ENCODE measurements at places on chromosomes 7 and 10.

- no peak for DNase-seq
Observed at GRCh38 chr7:144812379-144813283, 23.2 kb downstream of the TPK1 start.

- DNase-seq, result no peak
Observed at GRCh38 chr10:4474829-4475228, 351.2 kb upstream of the AKR1E2 start.

GRCh38 chr10:26437637-26438461 is at the start of gene APBB1IP:
Gene APBB1IP, plus strand, starts transcription at chr10:26438341. Its CDS starts 53,986 bp downstream, at chr10:26492327.
- no peak for DNase-seq

GRCh38 chr10:1847361-1847760 is 110.0 kb upstream of the ADARB2 start:
- no peak for DNase-seq

DNA sequence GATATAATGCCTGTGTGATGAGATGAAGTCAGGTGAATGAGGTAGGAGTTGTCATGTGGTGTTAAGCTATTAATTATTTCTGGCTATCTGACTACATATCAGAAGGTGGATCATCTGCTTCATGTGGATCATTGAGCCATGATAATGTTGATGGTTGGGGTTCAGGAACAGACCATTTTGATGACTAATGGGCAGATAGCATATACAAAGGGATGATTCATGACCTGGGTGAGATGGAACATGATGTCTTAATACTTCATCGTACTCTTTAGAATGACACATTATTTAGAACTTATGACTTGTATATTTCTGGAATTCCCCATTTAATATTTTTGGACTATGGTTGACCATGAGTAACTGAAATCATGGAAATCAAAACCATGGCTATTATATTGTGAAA is 155.1 kb downstream of the OR13A1 start:
- no peak for DNase-seq

DNA sequence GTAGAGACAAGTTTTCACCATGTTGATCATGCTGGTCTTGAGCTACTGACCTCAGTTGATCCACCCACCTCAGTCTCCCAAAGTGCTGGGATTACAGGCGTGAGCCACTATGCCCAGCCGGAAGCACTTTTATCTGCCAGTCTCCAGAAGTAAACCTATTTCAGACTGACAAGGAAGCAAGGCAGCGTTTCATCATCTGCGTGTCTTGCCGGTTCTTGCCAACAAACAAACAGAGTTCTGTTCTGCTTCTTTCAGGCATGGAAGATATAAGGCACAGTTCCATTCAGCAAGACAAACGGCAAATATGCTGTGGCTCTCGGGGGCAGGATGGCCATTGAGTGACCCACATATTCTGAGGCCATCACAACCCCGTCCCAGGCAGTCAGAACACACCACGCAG is 15.5 kb upstream of the LARP4B start:
- no peak for DNase-seq

- DNase-seq, result peak; percentile 82
Observed at GRCh38 chr10:103542764-103543616, 49.5 kb downstream of the NEURL1 start.

DNA sequence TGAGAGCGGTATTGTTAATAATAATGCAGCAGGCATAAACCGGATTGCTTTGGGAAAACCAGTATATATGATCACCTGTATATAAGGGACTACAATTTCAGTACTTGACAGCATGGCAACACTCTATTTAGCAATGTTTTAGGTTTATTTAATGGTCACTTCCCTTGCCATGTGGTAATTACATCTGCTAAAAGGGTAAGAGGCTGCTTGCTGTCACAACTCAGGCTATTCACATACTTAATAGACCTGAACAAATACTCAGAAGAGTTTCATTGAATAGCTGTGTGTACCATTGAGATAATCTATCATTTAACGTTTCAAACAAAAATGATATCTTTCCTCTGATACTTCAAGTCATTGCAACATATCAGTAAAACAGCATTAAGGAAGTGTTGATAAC is 90.1 kb downstream of the PCDH15 start:
- DNase-seq, result no peak

DNA sequence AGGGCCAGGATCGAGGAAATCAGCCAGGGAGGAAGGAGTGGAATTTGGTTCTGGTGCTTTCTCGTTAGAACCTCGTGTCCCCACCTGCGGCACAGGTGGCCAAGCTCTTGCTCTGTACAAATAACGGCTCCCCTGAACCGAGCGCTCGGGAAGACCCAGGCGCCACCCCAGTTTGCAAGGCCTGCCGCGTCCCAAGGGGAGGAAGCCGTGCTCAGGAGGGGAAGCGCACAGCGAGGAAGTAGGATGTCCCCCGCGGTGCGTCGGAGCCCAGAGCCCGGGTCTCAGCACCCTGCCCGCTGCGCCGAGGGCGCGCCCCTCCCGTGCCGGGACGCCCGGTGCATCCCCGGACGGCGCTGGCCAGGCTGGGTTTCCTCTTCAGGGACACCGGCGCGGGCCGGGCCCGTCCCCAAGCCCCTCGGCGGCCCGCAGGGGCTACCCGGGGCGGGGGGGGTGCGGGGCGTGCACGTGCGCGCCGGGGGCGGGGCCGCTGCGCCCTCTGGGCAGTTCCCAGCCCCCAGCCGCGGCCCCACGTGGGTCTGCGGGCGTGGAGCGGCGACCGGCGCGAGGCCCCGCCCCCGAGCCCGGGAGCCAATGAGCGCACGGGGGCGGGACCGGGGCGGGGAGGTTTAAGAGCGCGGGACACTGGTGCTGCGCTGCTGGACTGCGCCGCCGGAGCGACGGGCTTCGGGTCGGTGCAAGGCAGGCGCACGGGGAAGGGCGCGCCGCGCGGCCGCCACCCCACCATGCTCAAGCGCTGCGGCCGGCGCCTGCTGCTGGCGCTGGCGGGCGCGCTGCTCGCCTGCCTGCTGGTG is at the start of gene LFNG:
LFNG (plus strand) TSS at position 656 of the 812 bp plus-strand sequence; CDS start at position 744, 88 bp downstream.
- DNase-seq, result peak; percentile 91

GRCh38 chr7:37390114-37390513 is 58.5 kb downstream of the ELMO1 start:
- no peak for DNase-seq

DNA sequence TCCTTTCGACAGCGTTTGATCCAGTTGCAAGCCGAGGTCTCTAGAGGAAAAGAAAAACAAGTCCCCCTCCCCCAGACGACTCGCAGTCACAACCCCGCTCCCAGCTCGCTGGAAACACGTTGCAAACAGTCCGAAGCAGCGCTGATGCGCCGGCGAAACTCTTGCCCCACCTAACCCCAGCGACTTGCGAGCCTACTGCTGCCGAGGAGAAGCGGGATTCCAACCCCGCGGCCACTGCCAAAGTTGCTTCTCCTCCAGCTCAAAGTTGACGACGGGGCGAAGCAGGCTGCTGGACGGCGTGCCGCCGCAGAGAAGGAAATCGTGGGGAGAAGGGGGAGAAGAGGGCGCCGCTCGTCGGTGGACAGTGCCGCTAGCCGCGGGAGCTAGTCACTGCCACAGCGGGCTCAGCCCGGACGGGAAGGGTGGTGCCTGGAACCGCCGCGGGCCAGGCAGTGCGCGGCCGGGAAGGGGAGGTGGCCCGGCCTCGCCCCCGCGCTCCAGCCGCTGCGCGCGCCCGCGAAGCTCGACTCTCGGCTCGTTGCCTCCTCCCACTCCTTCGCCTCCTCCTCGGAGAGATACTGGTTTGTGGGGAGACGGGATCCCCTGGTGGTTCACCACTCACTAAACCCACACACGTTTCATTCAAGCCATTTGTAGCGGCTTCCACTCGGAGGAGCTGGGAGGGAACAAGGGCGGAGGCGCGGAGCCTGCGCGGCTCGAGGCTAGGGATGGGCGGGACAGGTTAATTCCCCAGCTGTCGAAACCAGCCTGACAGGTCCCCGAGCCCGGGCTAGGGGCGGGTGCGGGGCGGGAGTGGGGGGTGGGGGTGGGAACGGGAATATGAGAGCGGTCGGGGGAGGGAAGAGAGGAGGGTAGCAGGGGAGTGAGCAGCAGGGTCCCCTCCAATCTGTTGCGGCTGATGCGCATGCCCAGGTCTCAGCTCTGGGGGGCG is at the start of gene GPR37:
GPR37 (minus strand) TSS at position 392 of the 952 bp plus-strand sequence. CDS start 816 bp downstream, outside the sequence.
- DNase-seq, result no peak

GRCh38 chr10:80407812-80408241 is 524 bp upstream of the PRXL2A start:
- peak; percentile 44 for DNase-seq

GRCh38 chr7:79292834-79293233 is 160.6 kb downstream of the MAGI2 start:
- DNase-seq, result no peak

- DNase-seq, result no peak
Observed at GRCh38 chr7:125201002-125201401, 271.4 kb upstream of the POT1 start.

GRCh38 chr7:79455173-79455790 is 1.8 kb upstream of the MAGI2 start:
- no peak for DNase-seq

DNA sequence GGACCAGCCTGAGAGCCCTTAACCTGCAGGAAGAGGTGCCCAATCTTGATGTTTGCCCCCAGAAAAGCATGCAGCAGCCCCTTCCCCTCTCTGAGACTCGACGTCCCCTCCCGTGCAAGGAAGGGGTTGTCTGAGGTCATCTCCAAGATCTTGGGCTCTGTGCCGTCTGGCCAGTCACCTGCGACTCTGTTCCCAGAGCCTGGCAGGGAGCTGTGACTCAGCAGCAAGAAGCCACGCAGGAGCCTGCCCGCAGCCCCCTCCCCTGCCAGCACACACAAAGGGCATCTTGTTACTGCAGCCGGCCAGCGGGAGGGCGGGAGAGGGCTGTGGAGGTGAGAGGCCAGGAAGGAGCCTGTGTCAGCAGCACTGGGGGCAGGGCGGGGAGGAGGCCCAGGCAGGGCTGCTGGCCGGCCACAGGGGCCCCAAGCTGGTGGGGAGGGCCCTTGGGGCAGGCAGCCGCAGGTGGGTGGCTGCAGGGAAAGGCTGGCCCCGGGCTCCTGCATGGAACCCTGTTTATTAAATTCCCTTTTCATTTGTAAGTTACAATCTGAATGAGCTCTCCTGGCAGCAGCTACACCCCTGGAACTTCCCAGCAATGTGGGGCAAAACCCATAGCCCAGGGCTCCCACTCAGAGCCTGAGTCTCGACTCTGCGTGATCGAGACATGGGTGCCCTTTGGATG is 103.7 kb upstream of the ZMIZ1 start:
- peak; percentile 42 for DNase-seq

DNA sequence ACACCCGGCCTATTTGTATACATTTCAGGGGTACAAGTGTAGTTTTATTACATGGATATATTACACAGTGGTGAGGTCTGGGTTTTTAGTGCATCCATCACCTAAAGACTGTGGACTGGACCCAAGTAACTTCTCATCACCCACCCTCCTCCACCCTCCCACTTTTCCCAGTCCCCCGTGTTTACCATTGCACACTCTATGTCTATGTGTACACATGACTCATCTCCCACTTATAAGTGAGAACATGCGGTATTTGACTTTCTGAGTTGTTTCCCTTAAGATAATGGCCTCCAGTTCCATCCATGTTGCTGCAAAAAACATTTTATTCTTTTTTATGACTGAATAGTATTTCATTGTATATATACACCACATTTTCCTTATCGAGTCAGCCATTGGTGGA is 98.9 kb upstream of the WAC start:
- no peak for DNase-seq

DNA sequence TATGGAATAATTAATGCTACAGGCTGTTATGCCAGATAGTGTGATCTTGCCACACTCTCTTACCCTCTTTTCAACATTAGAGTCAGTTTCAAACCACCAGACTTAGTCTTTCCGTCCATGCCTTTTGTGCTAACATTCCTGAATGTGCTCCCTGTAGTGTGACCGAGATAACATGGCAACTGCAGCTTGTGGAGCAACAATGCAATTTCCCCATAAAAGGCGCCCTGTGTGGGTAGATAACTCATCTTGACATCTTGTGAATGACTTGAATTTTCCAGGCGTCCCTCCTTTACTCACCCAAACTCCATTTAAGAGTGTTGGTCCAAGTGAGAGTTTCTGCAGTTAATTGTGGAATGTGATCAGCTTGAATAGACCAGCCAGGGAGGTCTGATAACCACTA is 99.6 kb downstream of the DNAH11 start:
- no peak for DNase-seq

DNA sequence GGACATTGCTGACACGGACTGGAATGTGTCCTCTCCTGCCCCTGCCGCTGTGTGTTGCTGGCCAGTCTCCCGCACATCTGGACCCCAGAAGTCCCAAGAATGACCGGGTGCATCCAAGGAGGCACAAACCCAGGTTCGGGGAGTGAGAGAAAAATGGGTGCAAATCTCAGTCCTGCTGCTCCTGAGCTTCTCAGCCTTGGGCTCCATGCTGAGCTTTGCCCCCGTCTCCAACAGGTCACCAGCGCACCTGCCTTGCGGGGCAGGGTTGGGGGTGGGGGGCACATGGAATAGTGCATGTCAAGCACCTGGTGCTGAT is 6.0 kb upstream of the NANOS1 start:
- DNase-seq, result no peak

DNA sequence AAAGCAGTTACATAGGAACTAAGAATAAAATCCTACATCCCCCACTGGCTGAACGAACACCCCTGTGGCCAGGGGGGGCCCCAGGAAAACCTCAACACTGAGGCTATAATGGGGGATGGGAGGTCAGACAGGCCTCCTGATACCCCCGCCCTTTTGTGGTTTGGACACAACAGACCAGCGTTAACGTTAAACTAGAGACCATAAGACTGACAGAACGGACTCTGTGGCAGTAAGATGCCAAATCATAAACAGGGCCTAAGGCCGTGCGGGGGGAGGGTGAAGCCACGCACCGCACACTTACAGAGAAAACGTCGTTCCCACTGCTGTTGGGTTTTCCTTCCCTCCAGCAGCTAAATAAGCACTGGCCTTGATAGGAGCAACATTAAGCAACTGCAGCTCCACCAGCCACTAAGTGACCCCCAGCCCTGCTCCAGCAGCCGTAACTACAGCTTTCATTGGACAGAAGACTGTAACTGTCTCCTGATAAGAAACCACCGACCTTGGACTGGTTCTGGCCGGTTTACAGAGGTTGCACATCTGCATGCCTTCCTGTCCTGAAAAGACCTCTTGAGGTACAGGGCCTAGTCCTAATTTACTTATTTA is 3.4 kb upstream of the PPP2R2D start:
- DNase-seq, result no peak

GRCh38 chr10:31940839-31941653 is 12.4 kb upstream of the ARHGAP12 start:
- DNase-seq, result no peak

DNA sequence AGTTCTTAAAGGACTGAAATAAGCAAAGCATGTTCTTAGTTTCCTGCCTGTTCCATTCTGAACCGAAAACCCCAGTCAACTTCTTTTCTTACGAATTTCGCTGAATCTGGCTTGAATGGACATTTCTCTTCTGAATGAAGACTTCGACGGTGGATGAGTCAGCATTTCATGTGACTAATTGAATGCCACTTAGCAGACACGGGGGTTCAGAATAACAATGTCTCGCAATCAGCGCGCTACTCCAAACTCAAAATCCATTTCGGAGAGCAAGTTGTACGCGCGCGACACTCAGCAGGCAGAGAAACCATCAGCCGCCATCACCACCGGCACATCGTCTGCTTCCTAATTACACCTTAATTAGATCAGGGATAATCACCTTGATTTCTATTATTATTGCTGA is 239.0 kb upstream of the KLF6 start:
- DNase-seq, result no peak

All from NCI-H1092 treated with DMSO at 0.1 percent for 48 hours (cell line).